ENCODE measurements at places on chromosomes 2 and 18.

DNA sequence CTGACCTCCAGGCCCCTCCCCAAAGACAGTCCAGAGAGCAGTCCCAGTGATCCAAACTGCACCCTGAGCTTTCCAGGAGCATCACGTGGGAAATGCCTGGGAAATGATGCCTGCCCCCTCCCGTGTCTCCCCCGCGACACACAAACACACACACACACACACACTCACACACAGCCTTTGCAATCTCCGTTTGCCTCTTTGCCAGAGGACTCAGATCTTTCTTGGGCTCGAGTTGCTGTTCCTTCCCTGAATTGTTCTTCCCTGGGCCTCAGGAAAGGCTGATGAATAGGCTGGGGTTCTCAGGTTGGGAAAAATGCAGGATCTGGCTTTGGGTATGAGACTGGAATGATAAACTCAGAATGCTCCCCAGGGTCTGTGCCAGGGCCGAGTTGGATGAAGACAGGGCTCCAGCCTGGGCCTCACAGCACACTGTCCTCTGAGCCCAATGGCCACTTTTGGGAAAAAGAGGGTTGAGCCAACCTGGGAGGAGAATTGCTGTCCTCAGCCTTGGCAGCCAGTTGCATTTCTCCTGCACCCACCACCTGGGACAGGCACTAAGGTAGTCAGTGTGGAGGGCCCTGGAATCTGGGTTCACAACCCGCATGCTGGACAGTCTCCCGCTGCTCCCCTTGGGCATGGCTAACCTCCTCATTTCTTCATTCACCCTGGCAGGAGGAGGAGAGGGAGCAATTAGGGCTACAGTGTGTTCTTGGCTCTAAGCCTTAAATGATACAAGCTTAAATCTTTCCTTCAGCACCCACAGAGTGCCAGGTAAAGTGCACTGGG is 43.9 kb upstream of the ATP6V1B1 start:
- no peak for DNase-seq

DNA sequence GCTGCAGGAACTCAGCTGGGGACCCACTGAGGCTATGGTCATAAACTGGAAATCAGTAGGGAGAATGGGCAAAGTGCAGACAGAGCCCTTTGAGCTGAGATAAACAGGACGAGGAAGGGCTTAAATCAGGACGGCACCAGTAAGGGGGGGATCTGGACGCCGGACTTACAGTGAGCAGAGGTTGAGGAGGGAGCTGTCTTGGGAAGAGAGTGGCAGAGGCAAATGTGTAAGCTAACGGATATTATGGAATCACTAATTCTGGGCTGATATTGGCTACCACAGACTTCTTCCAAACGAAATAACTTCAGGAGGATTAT is 539 bp downstream of the CYP27A1 start:
- no peak for DNase-seq

- no peak for DNase-seq
Observed at GRCh38 chr2:159521272-159521671, 95.1 kb downstream of the BAZ2B start.

DNA sequence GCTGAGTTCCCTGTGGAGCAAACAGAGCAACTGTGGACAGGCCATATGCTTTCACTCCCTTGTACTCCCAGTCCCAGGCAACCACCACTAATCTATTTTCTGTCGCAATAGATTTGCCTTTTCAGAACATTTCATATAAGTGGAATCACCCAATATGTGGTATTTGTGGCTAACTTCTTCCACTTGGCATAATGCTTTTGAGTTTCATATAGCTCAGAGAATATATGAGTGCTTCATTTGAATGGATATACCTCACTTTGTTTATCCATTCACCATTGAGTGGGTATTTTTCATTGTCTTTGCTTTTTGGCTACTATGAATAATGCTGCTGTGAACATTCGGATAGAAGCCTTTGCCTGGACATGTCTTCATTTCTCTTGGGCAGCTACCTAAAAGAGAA is 151.9 kb downstream of the CERS6 start:
- no peak for DNase-seq

GRCh38 chr2:241890524-241891235 is 21.2 kb downstream of the RTP5 start:
- DNase-seq: peak; percentile 82

DNA sequence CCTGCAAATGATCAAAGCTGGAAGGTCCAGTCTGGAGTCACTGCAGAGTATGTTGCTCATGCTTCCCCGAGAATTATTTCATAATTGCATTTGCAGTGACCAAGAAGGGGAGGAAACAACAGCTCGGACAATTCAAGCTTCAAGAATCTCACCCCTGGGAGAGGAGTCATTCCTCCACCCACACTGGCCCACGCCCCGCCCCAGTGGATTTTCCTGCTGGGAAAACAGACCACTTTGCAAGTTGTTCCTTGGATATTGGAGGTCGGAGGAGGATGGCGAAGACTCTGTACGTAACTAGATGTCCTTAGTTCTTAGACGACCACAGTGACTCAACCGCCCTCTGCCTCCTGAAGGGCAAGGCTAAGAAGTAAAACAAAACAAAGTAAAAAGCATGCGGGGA is 159.4 kb downstream of the TPO start:
- no peak for DNase-seq

- no peak for DNase-seq
Observed at GRCh38 chr2:15448250-15448839, 112.8 kb downstream of the NBAS start.

- no peak for DNase-seq
Observed at GRCh38 chr18:46893360-46893759, 23.9 kb downstream of the PIAS2 start.

GRCh38 chr18:77857678-77858655 is 608.3 kb downstream of the GALR1 start:
- no peak for DNase-seq

DNA sequence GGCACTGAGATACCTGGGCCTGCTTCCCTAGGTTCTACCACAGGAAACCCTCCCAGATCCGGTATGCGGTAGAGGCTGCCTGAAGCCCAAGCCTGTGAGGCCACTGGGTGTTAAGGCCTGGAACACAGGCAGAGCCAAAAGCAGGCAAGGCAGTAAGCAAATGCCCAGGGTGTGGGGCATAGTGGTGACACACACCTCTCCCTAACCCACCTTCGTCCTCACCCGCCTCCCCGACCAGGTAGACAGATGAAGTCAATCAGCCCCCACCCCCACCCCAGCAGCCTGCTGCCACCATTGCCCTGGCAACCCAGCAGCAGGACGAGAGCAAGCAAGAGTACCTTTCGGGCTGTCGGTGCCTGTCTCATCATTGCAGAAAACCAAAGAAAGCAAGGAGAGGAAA is 6.1 kb downstream of the DCTN1 start:
- no peak for DNase-seq

- DNase-seq: no peak
Observed at GRCh38 chr2:72718876-72719275, 107.0 kb downstream of the EXOC6B start.

- no peak for DNase-seq
Observed at GRCh38 chr2:158664987-158665386, 130.1 kb upstream of the DAPL1 start.

DNA sequence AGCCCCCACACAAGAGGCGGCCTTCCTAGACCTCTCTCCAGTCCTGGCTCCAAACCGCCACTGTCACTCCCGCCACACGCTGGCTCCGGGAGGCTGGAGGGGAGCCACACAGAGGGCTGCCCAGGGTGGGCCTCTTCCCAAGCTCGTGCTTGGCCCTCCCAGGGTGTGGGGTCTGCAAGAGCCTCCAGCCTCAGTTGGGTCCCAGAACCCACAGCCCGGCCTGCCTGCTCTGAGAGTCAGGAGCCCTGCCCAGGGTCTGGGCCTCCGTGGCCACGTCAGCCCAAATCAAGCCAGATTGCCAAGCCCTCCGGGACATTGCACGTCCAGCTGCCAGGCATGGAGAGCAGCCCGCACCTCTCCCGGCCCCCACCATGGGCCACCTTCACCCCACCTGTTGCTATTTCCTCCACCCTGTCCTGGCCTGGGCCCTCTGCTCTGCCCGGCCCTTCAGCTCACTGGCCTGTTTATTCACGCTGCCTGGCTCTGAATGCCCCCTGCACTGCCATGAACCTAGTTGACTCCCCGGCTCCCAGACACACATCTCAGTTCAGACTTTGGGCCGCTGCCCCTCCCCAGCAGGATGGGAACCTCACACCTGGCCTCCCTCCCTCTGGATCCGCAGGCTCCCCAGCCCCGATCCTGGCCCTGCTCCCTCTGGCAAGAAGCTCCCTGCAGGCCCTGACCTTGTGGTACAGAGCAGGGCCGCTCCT is 61.0 kb downstream of the BIN1 start:
- DNase-seq: no peak

DNA sequence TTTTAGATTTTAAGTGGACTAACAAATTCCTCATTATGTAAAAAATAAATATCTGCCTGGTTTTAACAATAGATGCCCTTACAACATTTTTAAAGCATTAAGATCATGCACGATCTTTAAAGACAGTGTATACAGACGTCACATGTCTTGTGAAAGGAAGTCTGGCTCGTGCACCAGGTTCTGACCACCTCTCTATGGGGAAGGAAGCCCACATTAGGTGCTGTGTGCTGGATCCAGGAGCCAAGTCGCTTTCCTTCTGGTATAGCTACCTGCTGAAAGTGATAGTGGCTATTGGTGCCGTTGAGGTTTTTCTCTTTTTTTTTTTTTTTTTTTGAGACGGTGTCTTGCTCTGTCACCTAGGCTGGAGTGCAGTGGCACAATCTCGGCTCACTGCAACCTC is 116.5 kb downstream of the NCK2 start:
- no peak for DNase-seq

DNA sequence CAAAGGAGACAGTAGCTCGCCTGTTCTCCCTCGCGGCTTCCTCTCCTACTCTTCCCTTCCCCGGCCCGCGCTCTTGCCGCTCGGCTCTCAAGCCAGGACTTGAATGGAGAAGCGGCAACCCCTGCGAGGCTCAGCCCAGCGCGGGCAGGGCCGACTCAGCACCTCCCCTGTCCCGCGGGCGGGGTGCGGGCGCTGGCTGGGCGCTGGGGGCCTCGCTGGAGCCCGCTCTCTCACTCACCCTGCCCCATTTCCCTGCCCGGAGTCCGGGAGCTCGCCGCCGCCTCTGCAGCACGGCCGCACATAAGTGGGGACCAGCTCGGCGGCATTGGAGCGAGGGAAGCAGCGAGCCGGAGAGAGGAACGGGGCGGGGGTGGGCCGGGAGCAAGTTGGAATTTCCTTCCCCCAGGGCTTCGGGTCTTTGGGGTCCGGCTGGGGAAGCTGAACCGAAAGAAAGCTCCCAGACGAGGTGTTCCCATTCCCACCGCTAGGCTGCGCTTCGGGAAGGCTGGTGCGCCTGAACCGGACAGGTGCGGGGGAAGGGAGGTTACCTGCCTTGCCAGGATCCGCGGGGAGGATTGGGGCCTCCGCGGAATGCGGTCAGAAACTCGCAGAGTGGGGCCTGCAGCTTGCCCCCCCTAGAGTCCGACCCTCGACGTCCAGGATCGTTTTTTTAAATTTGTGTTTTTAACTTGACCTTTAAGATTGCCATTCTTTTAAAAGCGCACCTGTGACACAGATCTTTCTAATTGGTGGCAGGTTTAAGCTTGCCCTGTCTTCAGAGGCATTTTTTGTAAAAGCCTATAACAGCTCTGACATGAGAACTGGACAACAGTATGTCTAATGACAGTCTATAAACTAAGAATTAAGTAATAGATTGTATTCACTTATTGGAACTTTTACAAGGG is at the start of gene COBLL1:
TSS of gene COBLL1 (minus strand) at position 105 of the 905 bp plus-strand sequence. CDS start 627 bp downstream, outside the sequence.
- peak; percentile 88 for DNase-seq

DNA sequence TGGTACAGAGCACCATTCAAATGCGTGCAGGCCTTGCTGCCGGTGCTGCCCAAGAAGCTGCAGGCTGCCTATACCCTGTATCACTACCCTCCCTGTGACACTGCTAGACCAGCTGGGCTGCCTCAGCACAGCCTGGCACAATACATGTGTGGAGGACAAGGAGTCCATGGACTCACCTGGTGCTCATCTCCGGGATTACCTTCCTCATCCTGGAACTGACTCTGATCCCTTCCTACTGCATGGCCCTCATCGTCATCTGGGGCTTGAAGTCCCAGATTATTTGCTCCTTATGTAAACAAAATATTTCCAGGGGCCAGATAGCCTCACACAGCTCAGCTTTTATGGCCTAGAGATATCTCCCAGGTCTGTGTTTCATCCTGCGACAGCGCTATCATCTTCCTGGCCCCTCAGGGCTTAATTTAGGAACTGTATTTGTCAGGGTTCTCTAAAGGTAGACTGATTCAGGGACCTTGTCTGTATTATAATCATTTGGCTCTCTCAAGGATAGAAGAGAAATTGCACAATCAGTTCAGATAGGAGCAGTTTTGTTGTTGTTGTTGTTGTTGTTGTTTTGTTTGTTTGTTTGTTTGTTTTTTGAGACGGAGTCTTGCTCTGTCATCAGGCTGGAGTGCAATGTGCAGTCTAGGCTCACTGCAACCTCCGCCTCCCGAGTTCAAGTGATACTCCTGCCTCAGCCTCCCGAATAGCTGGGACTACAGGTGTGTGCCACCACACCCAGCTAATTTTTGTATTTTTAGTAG is 42.9 kb downstream of the WDR75 start:
- DNase-seq: no peak

Data from prostate gland (tissue), 2 donors.